ENCODE measurements at places on chromosomes 6 and 20. TPM values are rescaled to one million over a fixed set of nuclear protein-coding genes. Genes with fewer than 3 reads are reported as not detected.

- DNase-seq, result peak; percentile 86
These were observed 52.2 kb downstream of the MARCKS start for GRCh38 chr6:113909224-113909856.

LY6G6D gene
- not detected for total RNA-seq

CTCFL gene
- total RNA-seq, result not detected

DDO gene
- total RNA-seq, result 2.0 TPM

- DNase-seq, result no peak
These were observed 374.1 kb upstream of the CITED2 start for GRCh38 chr6:139748353-139749146.

B4GALT5 gene
- total RNA-seq, result 65.1 TPM

MEI4 gene
- total RNA-seq, result not detected

SLA2 gene
- total RNA-seq, result not detected

GSTA3 gene
- total RNA-seq, result not detected

BPI gene
- total RNA-seq, result not detected

DNA sequence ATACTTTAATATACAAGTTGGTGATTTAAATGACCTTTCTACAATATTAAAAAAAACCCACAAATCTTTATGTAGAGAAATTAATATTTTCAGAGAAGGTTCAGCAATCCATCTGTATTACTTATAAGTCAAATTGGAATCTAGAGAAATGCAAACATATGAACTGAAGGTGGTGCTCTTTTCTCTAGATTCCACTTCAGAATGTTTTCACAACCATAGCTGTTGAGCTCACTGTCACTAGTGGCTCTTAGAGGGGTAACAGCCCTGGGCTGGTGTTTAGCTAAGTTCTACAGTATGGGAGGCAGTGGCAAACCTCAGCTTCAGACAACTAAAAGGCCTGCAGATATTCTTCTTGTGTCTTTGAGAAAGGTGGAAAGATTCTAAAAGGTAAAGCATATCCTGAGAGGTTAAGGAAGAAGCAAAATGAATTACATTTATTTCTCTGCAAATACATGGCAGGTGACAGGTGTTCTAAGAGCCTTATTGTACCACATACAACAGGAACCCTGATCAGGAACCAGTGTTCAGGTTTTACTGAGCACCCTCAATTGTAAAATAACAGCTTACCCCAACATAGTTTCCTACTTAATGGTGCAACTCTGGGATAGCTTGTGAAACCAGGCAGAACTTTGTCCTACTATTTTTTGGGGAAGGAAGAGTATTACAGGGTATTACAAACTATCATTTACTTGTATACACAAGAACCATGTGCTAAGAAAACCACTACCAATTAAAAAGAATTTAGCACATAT is 56.6 kb upstream of the SAMHD1 start:
- peak; percentile 56 for DNase-seq
